ENCODE measurements at places on chromosomes 5 and 9. TPM values are rescaled to one million over a fixed set of nuclear protein-coding genes. Genes with fewer than 3 reads are reported as not detected.

GRCh38 chr5:151758141-151758429 is 346 bp downstream of the ATOX1 start:
- no peak for DNase-seq

DNA sequence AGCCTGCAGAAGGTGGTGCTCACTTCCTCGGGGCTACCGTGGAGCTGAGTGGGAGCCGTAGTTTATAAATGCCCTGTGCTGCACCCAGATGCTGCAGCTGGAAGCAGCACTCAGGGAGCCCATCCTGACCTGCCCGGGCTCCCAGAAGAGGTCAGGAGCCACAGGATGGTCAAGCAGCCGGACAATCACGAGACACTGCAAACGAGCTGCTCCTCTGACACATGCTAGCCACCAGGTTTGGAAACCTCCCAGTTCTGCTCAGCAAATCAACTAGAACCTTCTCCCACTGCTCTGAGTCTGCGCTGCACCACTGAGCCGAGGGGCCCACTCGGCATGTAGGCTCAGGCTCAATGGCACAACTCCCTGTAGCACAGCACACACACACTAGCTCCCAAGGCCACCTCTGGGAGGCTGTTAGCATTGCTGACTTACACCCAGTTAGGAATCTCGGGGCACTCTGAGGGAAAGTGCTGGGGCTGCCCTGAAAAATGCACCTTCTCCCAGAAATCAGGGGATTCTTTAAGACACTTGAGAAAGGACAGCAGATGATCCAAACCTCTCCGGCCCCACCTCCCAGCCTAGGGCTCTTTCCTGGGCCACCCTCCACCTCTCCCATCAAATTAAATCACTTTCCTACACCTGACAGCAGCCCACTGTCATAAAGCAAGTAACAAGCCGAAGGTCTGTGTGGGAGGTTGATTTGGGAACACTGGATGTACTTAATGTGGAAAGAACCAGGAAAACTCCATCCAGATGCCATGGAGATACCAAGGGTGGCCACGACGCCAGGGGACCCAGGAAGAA is 59.1 kb downstream of the PSMB7 start:
- no peak for DNase-seq

- DNase-seq = no peak
Observed at GRCh38 chr9:120892748-120893610, 16.0 kb upstream of the PHF19 start.

GRCh38 chr9:125429476-125430160 is 168.0 kb downstream of the GAPVD1 start:
- DNase-seq = no peak

DNA sequence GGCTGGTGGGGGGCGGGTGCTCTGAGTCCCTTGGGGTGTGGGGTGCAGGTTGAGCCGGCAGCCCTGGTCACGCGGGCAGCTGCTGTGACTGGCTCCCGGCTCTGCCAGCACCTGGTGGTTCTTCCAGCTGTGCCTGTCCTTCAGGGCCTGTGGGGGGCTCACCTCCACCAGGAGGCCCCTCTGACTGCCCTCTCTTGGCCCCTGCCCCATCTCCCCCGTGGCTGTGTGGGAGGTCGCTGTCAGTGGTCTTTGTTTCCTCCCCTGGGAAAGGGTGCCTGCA is 3.3 kb downstream of the RXRA start:
- peak; percentile 80 for DNase-seq

GRCh38 chr5:113382731-113383130 is 52.1 kb downstream of the TSSK1B start:
- no peak for DNase-seq

GRCh38 chr9:2229109-2229721 is 214.1 kb downstream of the SMARCA2 start:
- DNase-seq = no peak

GRCh38 chr5:55410845-55411244 is 103.1 kb downstream of the MTREX start:
- DNase-seq = no peak

GRCh38 chr5:68396722-68397121 is 181.2 kb downstream of the PIK3R1 start:
- DNase-seq = no peak

GRCh38 chr5:110371725-110372041 is 354.8 kb downstream of the TMEM232 start:
- no peak for DNase-seq

DNA sequence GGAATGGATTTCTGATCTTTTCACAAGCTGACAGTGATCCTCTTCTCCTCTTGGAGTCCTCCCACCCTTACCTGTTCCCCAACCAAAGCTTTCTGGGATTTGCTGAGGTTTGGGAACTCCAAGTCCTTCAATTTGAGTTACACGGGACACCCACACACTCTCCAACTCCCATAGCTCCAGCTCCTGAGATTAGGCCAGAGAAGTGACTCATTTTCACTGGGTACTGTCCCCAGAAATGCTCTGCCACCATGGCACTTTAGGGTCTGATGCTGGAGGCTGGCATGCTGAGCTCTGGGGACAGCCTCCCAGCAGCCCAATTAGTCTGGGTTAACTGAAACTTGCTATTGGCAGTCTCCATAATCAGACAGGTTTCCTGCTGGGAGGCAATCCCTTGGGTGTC is 14.0 kb upstream of the HRCT1 start:
- DNase-seq = no peak

GRCh38 chr5:79873187-79873586 is 117.9 kb downstream of the MTX3 start:
- DNase-seq = no peak

DNA sequence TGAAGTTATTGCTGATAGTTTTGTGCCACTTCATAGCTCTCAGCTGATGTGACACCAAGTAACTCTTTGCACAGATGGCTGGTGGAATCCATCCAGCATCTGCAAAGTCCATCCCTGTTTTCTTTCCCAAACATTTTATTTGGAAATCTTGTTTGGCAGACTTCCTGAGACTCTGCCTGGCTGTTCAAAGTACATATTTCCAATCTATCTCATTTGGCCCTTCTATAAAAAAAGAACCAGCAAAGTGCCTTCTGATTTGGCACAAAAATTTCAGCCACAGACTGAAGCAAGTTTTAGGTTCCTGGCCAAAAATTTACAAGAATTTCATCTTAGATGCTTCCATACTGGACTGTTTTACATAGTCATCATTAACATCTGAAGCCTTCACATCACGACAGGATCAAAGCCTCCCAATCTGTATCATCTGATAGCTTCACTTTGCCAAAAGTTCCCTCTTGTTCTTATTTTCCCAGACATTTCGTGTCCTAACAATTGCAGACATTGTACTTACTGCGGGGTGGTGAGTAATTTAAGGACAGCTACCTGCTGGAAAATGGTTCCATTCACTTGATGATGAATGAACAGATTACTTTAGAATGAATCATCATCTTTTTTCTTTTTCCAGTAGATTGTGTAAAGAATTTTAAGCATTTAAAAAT is 377.3 kb downstream of the KIAA0825 start:
- DNase-seq = no peak

GRCh38 chr5:154367101-154367500 is 78.7 kb upstream of the SAP30L start:
- no peak for DNase-seq

DNA sequence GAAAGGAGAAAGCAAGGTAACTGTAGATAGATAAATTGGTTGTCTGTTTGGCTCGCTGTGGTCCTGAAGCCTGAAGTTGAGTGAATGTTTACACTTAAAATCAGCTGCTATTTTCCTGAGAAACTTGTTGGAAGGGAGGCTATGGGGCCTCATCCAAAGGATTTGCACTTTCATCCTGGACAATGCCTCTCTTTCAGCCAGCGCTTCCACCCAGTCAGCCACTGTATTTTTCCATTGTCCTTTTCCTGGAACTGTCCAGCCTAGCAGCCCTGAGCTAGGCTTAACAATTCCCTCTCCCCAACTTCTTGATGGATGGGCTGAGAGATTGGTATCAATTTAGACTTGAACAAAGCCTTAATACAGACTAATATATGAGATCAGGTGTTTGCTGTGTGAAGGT is 429.2 kb downstream of the DMAC1 start:
- no peak for DNase-seq

GRCh38 chr5:154430466-154430865 is 15.3 kb upstream of the SAP30L start:
- no peak for DNase-seq

GRCh38 chr5:74966141-74967026 is 86.0 kb downstream of the GCNT4 start:
- no peak for DNase-seq

DNA sequence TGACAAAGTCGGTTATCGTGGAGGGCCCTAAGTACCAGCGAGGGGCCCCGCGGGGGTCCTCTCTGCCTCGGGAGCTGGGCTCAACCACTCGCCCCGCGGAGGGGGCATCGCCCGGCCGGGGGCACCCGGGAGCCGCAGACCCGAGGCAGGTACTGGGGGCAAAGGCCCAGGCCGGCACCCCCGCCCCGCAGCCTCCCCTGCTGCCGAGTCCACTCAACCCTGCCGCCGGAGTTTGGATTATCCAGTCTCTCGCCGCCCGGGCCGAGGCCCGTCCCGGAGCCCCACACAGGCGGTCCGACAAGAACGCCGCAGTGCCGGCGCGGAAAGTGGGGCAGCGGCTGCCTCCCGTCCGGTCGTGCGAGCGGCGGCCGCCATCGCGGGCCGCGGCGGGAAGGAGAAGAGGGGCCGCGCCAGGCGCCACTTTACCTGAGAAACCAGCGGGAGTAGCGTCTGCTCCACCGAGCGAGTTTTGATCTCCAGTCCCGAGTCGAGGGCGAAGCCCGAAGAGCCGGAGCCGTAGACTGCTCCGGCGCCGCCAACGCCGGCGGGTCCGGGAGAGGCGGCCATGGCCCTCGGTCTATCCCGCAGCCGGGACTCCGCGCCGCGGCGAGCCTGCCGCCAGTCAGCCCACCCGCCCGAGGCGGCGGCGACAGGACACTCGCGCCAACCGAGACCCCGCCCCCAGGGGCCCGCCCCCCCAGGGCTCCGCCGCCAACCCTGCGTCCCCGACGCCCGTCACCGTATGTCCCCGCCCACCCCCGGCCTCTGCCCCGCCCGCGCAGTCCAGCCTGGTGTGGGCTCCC is at the start of gene CTNNAL1:
CTNNAL1 (minus strand) TSS at position 624 of the 803 bp plus-strand sequence; CDS start at position 567, 57 bp downstream.
- DNase-seq = peak; percentile 95

GRCh38 chr5:61176631-61177030 is 14.4 kb upstream of the SMIM15 start:
- no peak for DNase-seq

DNA sequence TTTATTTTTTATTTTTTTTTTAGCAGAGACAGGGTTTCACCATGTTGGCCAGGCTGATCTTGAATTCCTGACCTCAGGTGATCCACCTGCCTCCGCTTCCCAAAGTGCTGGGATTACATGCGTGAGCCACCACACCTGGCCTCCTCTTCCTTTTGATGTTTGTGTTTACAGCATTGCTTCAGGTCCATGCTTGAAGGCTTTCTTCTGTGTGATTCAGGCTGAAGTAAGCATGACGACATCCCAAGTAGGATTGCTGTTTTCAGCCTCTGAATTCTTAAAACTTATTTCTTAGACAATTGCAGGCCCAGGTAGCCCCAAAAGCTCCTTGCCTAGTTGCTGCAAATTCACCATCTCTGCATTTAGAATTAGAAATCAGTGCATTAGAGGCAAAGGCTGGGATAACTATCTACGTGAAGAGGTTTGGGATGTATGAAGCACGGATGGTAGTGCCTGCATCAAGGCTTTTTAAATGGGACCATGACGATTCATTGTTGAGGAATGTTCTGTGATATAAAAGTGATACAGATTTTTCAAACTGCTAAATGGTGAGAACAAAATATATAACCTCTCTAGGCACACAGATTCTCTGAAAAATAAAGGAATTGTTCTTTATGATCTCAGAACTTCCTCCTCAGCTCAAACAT is 3.0 kb upstream of the ETF1 start:
- DNase-seq = no peak

TRAPPC13 gene
- 18.2 TPM for total RNA-seq

IL31RA gene
- not detected for total RNA-seq

AFAP1L1 gene
- 46.9 TPM for total RNA-seq

ZNF883 gene
- total RNA-seq = 4.8 TPM

HAPLN1 gene
- 0.19 TPM for total RNA-seq

PRLR gene
- 0.38 TPM for total RNA-seq

PSIP1 gene
- 21.1 TPM for total RNA-seq

SLIT3 gene
- total RNA-seq = 12.4 TPM

SH3TC2 gene
- total RNA-seq = 14.6 TPM

PCDHGB4 gene
- total RNA-seq = 4.6 TPM
